ENCODE measurements at places on chromosomes 13 and 19.

- no peak for DNase-seq
Observed at GRCh38 chr19:30014770-30015169, 72.7 kb downstream of the URI1 start.

DNA sequence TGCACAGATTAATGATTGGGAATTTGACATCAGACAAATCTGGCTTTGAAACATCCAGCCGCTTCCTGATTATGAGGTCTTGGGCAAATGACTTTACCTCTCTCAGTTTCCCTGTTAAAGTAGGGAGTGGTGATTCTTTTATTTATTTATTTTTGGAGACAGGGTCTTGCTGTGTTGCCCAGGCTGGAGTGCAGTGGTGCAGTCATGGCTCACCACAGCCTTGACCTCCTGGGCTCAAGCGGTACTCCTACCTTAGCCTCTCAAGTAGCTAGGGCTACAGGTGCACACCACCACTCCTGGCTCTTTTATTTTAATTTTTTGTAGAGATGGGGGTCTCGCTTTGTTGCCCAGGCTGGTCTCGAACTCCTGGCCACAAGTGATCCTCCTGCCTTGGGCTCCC is 2.7 kb downstream of the PSMD8 start:
- DNase-seq: no peak

- no peak for DNase-seq
Observed at GRCh38 chr19:20367811-20368294, 197.7 kb downstream of the ZNF737 start.

DNA sequence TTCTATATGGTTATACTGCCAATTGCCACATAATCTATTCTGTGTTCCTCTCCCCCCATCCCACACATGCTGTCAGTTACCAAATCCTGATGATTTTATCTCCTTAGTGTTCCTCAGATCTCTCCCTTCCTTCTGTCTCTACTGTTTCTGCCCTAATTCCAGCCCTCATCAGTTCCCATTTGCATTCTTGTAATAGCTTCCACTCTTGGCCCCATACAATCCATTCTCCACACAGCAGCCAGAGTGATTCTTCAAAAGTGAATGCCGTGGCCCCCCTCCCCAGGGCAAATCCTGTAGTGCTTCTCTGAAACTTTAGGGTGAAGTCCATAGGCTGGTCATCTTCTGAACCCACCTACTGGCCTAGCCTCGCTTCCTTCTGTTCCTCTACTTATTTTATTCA is 114.4 kb downstream of the ZAR1L start:
- no peak for DNase-seq

DNA sequence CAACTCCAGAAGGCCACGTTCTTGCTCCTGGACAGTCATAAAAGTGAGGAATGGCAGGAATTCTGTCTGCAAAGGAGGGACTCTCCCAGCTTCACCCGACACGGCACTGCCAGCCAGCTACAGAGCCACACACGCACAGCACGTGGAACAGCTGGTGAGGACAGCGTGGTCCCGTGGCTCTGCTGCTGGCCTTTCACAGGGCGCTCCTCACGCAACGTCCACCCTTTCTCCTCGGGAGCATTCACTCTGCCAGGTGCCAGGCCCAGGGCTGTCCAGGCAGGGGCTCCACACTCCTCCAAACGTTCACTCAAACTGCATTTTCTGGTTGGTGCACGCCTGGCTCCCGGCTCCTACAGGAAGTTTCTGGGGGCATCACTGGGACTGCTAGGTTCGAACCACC is 14.4 kb downstream of the GRTP1 start:
- DNase-seq: no peak

DNA sequence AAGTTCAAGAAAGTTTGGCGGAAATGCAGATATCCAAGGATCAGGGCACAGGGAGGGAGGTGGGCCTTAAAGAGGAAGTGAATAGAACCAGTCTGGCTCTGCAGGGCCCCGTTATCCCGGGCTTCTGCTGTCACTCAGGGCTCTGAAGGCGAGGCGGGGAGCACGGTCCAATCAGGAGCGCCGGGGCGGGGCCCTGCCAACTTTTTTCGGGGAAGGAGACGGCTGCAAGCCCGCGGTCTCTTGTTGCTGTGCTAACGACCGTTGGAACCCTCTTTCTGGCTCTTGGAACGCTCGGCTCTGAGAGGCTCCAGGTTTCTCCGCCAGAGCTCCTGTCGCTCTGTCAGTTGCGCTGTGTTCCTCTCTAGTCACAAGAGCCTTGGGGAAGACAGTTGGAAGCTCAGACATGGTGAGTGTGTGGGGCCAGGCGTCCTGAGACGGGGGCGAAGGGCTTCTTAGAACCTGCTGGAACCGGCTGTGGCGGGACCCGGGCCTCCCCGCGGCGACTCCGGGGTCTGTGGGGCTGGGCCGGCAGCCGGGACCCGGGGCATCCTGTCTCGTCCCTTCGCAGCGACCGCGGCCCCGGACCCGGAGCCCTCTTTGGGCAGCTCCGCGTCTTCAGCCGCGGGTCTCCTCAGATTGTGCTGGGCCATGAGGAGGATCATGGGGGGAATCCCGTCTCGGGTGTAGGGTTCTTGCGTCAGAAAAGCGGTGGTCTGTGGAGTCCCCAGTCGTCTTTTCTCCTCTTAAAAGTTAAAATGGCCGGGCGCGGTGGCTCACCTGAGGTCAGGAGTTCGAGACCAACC is 27.7 kb downstream of the ZNF844 start:
- DNase-seq: peak; percentile 88

DNA sequence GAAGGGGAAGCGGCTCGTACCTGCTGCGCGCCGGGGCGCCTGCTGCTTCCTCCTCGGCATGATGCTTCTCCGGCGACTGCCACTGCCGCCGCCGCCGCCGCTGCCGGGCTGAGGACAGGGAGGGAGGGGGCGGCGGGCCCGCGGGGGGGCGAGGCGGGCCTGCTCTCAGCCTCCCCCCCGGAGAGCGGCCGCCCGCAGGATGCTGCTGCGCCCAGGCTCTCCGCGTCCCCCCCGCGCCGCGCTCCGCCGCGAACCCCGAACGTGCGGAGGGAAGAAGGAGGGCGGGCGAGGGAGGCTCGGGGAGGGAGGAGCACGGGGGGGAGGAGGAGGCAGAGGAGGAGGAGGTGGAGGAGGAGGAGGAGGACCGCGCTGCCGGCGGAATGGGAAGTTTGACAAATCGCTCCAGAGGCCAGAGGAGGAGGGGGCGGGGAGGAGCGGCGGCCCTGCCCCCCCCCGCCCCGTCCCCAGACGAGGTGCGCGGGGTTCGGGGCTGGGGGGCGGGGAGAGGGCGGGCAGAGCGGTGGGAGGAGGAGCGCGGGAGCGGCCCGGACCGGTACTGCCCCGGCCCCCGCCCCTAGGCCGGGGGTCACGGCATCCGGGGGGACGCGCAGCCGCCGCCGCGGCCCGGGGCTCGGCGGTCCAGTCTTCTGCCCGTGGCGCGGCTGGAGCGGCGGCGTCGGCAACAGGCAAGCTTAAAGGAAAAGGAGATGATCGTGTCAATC is at the start of gene TSHZ3:
TSS of gene TSHZ3 (minus strand) at position 277 of the 722 bp plus-strand sequence. CDS start at position 60, 217 bp downstream.
- DNase-seq: peak; percentile 88

GRCh38 chr13:80782441-80782840 is 441.5 kb upstream of the SPRY2 start:
- no peak for DNase-seq

- no peak for DNase-seq
Observed at GRCh38 chr13:44196196-44196751, 177.3 kb upstream of the SERP2 start.

DNA sequence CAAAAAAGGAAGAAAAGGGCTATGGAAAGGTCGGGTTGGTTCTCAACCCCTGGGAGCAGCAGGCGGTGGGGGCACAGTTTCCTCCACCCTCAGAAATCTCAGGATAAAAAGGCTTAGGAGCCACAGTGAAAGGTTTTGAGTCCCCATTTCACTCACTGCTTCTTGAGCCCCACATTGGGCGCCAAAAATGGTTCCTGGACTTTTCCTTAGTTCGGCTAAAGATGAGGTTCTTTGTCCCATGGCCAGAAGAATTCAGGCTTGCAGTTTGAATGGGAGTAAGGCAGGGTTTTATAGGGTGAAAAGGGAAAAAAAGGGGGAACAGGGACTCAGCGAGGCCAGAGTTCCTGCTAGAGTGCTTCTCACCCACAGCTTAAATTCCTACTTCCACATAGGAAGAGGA is 179.5 kb downstream of the GGACT start:
- peak; percentile 7 for DNase-seq

GRCh38 chr13:25215253-25215575 is 43.1 kb upstream of the AMER2 start:
- DNase-seq: no peak

DNA sequence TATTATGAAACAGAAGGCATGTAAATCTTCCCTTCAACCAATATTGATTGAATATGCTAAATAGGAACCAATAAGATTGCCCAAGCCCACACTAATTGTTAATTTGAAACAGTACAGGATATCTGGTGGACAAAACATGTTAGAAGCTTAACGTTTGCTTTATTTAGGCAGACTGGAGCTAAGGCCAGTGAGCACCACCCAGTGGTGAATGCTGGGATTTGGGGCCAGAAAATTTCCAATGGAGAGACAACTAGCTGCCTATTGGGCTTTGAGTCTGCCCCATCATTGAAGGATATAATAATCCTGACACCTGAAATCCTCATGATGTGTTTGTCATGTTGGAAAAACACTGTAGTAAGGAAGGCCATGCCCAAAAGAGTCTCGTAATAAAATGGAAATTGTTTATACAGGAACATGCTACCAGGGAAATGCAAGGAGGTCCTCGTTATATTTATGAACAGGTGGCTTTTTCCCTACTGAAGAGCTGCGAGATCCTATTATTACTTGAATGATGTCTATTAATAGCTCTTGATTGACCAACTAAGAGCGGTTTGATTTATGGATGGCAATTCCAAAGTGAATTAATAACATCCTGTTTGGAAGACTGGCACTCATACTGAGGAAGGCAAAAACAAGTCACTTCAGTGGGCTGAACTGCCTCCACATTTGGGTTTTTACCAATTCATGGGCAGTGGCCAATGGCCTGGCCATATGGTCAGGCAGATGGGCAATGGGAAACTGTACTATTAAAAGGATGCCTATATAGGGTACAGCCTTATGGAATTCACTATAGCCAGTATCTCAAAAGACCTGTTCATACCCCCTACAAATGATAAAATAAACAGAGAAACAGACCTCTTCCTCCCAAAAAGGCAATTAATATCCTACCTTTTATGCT is 8.7 kb downstream of the SIGLECL1 start:
- peak; percentile 13 for DNase-seq

DNA sequence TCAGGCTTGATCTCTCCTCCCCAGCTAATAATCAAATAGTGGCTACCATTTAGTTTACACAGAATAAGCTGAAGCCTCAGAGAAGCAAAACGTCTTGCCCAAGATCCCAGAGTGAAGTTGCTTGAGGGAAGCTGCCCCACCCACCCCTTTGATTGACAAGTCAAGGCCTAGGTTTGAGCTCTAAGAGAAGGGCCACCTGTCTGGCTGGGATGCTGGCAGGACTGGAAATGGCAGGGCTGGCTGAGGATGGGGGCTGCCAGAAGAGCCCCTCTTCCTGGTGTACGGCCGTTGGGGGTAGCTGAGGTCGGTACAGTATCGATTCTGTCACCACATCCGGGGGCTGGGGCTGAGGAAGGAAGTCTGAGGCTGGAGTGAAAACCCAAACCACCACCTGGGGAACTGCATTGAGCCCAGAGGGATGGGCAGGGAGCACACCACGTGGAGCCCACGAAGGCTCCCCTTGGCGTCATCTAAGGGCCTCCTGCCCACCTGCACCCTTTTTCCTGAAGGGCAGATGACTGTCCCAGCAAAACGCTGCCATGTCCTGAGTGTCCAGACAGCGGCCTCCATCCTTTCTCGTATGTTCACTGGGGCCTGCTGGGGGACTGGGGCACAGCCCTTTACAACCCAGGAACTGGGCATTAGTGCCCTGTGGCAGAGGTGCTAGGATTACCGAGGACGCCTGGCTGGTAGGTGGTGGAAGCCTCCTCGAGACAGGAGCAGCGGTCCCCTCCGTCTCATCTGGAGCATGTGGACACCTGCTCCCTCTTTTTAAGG is 1.4 kb upstream of the PRKD2 start:
- DNase-seq: no peak

DNA sequence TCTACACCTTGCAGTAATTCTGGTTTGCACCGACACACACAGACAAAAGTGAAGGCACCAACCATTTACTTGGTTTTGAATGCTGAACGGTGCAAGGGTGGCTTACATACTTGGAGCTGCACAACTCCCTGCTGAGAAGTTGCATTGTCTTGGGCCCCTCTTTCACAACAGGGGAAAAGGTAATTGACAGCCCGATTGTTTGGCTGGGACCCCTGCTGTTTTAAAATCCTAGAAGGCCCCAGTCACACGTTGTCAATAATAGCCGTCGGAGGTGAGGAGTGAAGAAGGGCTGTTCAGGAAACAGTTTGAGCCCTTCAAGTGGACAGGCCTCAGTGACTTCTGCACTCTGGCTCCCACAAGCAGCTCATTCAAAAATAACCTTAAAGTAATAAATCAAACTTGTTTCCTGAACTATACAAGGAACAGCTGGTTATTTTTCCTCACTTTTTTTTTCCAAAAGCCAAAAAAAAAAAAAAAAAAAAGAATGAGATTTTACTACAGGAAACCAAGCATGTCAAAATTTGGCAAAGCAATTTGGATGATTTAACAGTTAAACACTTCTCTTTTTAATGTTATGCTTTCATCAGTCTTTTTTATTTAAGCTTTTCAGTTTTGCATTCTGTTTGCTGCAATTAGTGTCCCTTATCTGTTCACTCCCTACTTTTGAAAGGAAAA is 19.0 kb upstream of the SPRY2 start:
- DNase-seq: no peak

- no peak for DNase-seq
Observed at GRCh38 chr13:30346153-30346788, 38.9 kb upstream of the KATNAL1 start.

DNA sequence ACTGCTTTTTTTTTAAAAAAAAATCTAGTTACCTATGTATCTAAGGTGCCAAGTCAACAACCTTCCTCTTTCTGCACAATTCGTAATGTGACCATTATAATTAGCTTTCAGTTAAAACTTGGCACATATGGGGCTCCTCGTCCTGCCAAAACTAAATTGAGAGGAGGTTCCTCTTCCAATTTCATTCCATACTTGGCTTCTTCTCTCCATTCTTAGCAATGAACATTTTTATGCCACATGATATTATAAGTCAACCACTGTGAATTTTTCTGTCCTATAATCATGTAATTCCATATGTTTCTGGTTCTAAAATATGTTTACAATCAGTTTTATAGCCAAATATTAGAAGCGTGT is 177.0 kb downstream of the DCLK1 start:
- DNase-seq: no peak

- peak; percentile 80 for DNase-seq
Observed at GRCh38 chr19:58519087-58519354, 589 bp downstream of the ZBTB45 start.

GRCh38 chr13:48569104-48569666 is 36.3 kb upstream of the RCBTB2 start:
- DNase-seq: no peak

GRCh38 chr13:32495429-32495828 is 43.2 kb downstream of the N4BP2L2 start:
- DNase-seq: no peak

DNA sequence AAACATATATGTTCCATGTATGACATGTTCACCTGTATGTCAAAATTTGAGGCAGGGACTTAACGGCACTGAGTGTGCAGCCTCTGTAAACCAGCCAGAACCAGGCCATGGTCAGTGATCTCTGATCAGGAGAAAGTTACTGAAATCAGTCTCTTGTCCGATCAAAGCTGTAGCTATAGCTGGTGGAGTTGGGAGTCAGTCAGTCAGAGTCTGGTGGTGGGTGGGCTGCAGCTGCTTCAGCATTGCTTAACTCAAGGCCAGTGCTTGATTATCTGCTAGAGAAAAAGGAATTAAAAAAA is 78.3 kb downstream of the ANKRD10 start:
- no peak for DNase-seq

Measured in MG63 (cell line).